ENCODE measurements at places on chromosomes 2 and 18.

DNA sequence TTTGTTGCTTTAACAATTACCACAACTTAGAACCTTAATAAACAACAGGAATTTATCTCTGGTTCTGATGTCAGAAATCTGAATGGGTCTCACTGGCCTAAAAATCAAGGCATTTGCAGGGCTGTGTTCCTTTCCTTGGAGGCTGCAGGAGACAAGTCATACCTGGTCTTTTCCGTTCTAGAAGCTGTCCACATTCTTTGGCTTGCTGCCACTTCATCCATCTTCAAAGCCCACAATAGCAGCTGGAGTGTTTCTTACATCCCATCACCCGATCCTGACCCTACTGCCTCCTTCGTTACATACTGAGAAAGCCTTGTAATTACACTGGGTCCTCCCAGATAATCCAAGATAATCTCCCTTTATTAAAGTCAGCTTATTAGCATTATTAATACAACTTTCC is 18.1 kb downstream of the NETO1 start:
- DNase-seq: no peak

GRCh38 chr2:89837962-89838625 is 1146.6 kb downstream of the RPIA start:
- DNase-seq: no peak

DNA sequence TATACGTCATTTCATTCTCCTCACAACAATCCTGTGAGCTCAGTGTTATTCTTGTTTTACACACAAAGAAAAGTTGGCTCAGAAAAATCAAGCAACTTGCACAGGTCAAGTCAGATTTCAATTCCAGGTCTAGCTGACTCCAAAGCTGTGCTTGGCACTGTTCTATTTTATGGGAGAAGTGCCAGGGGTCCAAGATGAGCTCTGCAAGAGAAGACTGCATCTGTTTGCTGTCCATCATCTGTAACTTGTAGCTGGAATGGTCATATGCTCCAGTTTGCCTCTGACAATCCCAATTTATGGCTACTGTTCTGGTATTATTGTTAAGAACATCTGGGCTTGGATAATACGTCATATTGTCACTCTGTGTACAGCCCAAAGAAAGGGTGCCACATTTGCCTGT is 28.9 kb downstream of the KCNF1 start:
- DNase-seq: no peak

DNA sequence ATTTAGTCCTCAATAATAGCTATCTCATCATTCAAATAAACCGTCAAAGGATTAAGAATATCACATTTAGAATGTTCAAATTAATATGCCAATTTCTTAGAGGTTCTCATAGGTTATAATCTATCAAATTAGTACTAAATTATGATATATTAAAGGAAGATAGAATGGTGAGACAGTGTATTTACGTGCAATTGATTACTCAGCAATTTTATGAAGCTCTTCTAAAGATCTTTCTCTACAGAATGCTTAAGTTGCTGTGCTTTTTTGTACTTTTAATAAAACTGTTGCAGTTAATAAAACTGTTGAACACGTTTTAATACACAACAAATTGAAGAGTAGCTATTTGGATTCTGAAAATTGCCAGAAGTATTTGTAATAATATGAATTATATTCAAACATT is 39.0 kb downstream of the RELCH start:
- DNase-seq: no peak

- DNase-seq: no peak
Observed at GRCh38 chr2:95158891-95159619, 593 bp downstream of the ZNF514 start.

DNA sequence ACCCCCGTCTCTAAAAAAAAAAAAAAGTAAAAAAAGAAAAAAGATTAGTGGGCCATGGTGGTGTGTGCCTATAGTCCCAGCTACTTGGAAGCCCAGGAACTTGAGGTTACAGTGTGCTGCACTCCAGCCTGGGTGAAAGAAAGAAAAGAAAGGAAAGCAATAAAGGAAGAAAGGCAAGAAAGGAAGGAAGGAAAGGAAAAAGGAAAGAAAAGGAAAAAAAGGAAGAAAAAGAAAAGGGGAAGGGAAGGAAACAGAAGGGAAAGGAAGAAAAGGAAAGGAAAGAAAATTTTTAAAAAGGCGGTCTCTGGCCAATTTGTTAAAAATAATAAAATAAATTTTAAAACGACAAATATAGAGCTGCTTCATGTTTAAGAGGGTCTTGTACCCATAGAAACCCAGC is 74.4 kb upstream of the RNU4ATAC start:
- no peak for DNase-seq

GRCh38 chr2:216661639-216662375 is 28.6 kb downstream of the IGFBP2 start:
- no peak for DNase-seq
